ENCODE measurements at places on chromosomes 7 and 10. TPM values are rescaled to one million over a fixed set of nuclear protein-coding genes. Genes with fewer than 3 reads are reported as not detected.

The MASTL gene
- 1.9 TPM for total RNA-seq

The ITIH5 gene
- 10.8 TPM for total RNA-seq

The CPA4 gene
- not detected for total RNA-seq

The PIP gene
- not detected for total RNA-seq

The OR13A1 gene
- total RNA-seq: not detected

The ACSL5 gene
- total RNA-seq: 5.6 TPM

The MSMB gene
- not detected for total RNA-seq

The CALCR gene
- total RNA-seq: 0.08 TPM

The SH2B2 gene
- total RNA-seq: 1.0 TPM

The INSYN2A gene
- total RNA-seq: not detected

The TPK1 gene
- 3.5 TPM for total RNA-seq

The ZNF398 gene
- 7.1 TPM for total RNA-seq

The BLVRA gene
- total RNA-seq: 44.8 TPM

DNA sequence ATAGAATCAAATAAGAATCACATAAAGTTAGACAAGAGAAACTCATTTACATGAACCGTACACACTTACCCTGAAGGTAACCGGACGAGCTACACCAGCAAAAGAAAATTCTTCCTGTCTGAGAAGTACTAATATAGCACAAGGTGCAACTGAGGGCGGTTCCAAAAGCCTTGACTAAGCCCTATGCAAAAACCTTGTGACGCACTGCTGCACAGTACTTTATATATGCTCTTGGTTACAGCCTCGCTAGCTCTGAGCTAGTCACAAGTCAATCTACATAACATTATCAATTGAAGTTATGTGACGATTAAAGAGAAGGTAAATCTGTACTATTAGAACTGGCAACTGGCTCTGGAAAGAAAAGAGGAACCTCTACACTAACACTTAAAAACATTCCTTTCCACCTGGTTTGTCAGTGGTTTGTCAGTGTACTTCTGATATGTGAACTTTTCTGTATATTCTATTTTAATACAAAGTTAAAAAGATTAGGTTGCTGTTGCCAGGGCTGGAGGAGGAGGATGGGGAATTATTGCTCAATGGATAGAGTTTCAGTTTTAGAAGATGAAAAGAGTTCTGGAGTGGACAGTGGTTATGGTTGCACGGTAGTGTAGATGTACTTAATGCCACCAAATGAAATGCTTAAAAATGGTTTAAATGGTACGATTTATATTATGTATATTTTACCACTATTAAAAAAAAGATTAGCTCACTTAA lies 21.6 kb downstream of the NT5C3A start:
- DNase-seq: no peak

DNA sequence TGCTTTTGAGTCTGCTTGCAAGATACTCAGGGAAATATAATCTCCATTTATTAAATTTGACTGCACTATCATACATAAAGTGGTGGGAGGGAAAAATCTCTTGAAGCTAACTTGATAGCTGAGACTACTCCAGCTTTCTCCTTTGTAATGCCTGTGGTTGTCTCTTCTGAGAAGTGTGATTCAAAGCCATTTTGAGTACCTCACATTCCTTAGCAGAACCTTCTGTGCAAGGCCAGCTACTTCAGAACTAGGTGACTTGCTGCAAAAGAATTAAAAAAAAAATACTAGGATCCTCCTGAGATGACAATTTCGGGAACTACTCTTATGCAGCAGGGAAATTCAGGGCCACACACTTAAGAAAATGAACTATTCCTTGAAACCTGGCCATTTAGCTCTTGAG lies 294.8 kb downstream of the MDFIC start:
- no peak for DNase-seq

- DNase-seq: no peak
These were observed 192.7 kb downstream of the CELF2 start for GRCh38 chr10:11210211-11210922.

GRCh38 chr7:137893143-137893742 lies 46.5 kb upstream of the DGKI start:
- DNase-seq: no peak

- no peak for DNase-seq
These were observed 505.4 kb upstream of the FZD8 start for GRCh38 chr10:36147529-36147928.

GRCh38 chr10:20276127-20276979 lies 460.1 kb downstream of the PLXDC2 start:
- no peak for DNase-seq

DNA sequence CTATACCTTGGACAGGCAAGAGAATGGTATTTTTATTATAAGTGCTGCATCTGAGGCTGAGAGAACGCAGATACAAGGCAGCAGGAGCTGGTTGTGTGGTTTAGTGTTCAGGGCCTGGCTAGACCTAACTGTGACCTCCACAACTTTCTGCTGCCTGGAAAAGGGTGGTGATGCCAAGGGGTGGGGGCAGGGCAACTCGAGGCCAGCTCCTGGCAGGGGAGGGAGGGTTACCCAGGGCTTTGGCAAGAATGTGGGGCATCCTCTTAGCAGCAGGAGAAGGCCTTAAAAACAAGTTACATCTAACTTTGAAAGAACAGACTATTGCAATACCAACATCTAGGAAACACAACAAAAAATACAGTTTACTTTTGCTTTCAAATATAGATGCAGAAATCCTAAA lies 13.0 kb downstream of the MXI1 start:
- peak; percentile 45 for DNase-seq

GRCh38 chr7:22195397-22196172 lies 161.4 kb downstream of the RAPGEF5 start:
- no peak for DNase-seq

DNA sequence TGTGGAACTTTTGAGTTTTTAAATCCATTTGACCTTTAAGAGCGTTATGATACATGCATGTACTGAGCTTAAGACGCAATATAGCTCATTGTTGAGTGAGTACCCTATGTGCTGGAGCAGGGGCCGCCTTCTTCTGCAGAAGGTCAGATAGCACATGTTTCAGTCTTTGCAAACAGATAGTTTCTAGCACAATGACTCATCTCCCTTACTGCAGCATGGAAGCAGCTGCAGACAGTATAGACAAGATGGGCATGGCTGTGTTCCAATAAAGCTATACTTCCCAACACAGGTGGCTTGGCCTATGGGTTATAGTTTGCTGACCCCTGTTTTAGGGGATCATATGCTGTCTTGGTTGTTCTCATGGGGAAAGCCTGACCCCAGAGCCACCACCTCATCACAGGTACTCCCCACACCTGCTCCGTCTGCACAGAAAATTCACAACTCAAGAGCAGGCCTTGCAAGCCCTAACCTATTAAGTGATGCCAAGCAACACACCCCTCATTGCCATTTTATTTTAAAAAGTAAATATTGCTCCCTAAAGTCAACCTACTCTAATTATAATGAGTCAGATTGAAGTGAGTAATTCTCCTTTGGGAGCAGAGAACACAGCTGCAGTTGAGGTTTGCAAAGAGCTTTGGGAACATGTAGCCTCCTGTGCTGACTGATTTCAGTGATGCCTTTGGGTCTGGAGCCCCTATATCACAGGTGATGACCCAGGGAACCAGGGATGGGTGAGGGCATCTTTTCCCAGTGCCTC lies 330.1 kb downstream of the PAXIP1 start:
- DNase-seq: no peak

- DNase-seq: no peak
These were observed 39.9 kb upstream of the SMNDC1 start for GRCh38 chr10:110344622-110345021.

- no peak for DNase-seq
These were observed 953.3 kb downstream of the XPNPEP1 start for GRCh38 chr10:108970016-108970415.

DNA sequence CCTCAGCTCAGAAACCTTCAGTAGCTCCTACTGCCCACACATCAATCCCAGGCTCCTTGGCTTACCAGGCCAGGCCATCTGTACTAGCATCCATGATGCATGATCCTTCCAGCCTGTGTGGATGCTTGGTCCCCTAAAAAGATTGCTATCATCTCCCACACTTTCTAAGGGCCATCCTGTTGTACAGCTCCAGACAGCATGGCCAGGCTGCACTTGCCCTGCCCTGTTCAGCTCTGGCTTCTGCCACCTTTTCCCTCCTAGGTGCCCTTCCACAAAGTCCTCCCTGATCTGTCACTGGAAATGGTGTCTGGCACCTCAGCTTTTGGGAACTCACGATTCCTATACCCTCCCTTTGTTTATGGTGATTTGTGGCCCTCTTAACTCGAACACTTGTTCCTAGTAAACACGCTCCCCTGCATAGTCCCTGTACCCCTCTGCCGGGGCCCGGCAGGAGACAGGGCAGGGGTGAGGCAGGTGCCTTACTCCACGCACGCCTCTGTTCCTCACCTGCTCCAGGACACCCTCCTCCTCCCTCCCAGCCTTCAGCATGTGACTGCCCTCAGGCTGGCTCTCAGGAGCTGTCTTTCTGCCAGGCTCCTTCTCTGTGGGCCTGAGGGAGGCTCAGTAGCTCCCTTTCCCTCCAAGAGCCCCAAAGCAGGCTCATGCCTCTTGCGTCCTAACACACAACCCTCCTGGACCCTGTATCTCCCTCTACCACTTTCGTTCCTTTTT lies 71.8 kb downstream of the CDH23 start:
- DNase-seq: no peak

DNA sequence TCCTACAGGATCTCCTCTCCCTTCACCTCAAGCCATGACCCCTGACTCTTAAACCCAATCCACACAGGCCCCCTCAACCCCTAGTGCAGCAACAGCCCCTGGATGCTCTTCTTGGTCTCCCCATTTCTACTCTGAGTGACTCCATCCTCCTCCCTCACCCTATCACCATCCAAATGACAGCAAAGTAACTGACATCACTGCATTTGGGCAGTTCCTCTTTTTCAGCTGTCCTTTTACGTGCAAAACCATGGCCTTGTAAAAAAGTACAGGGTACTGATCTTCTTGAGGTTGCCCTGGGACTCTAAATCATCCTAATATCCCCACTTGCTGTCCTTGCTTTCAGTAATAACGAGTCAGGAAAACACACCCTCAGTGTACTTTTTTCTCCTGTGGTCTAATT lies 454.9 kb downstream of the ADRA2A start:
- no peak for DNase-seq
